ENCODE measurements at places on chromosomes 3 and 15.

- no peak for DNase-seq
Measured at GRCh38 chr3:123841476-123842238, 42.5 kb downstream of the MYLK start.

DNA sequence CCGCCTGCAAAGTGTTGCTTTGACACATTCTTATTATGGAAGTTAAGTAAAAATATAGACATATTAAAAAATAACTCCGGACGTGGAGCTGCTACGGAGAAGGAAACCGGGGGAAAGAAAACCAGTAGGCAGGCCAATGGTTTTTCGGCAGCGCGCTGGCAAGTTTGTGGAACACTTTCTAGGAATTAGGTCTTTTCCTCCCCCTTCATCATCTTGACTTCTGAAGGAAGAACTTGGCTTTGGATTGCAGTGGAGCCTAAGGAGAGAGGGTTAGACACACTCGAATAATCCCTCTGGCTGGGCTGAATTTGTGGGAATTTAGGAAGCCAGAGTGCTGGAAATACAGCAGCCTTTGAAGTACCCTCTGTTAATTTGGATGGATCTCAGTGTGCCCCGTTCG is 317 bp downstream of the ROBO2 start:
- DNase-seq: no peak

GRCh38 chr3:14719006-14719405 is 44.1 kb downstream of the C3orf20 start:
- no peak for DNase-seq

- DNase-seq: no peak
Measured at GRCh38 chr15:41331833-41332193, 578 bp downstream of the OIP5 start.

DNA sequence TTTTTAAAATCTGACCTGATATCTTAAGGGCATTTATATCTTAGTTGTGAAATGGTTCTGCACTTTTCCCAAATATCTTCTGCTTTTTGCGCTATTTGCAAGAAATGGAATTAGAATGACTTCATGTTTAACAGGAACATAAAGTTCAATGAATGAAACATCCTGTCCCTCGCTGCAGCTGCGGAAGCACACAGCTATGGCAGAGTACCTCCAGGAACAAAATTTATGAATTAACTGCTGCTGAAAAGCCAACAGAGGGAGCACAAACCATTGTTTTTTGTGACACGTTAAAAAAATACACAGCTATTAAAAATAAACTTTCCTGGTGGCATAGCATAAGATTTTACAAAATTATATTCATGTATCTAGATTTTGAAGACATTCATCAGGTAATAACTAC is 404.4 kb upstream of the MDFIC2 start:
- no peak for DNase-seq

- no peak for DNase-seq
Measured at GRCh38 chr3:193894121-193894863, 241.7 kb upstream of the HES1 start.

- no peak for DNase-seq
Measured at GRCh38 chr3:8524249-8524648, 22.6 kb downstream of the LMCD1 start.

GRCh38 chr3:180246688-180247195 is 210.0 kb upstream of the PEX5L start:
- DNase-seq: no peak

DNA sequence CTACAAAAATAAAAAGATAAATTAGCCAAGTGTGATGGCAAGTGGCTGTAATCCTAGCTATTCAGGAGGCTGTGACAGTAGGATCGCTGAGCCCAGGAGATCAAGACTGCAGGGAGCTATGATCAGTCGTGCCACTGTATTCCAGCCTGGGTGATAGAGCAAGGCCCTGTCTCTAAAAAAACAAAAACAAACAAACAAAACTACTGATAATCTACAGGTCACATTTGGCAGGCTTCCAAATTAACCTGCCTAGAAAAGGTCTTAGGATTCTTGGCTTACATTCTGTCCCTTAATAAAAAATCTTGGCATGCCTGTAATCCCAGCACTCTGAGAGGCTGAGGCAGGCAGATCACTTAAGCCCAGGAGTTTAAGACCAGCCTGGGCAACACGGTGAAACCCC is 33.4 kb upstream of the SETD2 start:
- no peak for DNase-seq

DNA sequence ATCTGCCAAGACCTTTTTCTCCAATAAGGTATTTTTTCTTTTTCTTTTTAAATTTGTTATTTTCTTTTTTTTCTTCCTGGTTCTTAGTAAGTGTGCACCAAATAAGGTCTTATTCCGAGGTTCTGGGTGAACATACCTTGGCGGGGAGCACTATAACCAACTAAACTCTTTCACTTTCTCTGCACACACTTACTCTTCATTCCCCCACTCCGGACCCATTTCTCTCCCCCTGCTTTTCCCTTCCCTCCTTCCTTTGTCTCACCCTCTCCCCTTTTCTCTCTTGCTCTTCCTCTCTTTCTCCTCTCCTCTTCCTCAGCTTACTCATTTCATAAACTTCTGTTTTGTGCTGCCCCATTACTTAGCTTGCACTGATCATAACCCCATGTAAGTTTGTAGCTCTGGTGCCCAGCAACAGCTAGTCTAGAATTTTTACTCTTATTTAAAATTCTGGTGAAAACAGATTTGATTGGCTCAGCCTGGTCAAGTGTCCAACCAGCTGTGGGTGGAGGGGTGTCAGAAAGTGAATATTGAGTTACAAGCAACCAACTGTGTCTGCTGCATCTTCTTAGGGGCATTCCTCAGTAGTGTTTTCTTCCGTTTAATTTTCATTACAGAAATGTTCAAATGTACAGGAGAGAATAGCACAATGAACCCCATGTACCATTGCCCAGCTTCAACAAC is 297.5 kb downstream of the SHQ1 start:
- no peak for DNase-seq

DNA sequence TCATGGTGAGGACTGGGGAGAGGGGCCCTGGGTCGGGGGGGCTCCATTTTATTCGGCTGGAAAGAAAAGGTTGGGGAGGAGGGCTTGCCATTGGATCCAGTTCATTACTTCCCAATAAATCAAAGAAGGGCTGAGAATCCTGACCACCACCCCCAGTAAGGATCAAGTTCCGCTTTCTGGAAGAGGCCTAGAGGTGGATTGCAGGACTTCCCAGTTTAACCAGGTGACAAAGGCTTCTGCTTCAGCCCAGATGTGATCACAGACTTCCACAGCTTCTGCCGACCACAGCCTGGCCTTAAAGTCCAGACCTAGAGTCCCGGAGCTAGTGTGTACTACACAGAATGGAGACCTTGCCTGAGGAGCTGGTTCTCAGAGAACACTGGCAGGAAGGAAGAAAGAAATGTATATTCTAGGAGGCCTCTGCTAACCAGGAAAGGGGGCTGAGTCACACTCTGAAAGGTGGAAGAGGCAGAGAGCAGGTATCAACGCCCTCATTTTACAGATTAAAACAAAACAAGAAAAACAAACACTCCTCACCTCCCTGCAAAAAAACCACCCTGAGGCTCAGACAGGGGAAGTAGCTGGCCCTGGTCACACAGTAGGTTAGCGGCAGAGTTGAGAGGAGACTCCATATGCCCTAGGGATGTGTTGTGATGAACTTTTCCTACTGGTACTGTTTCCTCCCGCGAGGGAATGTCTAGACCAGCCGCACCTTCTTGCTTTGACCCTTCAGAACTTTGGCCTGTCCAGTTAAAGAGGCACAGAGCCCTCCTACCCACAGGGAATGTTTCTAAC is 1.1 kb upstream of the CEMIP start:
- no peak for DNase-seq

DNA sequence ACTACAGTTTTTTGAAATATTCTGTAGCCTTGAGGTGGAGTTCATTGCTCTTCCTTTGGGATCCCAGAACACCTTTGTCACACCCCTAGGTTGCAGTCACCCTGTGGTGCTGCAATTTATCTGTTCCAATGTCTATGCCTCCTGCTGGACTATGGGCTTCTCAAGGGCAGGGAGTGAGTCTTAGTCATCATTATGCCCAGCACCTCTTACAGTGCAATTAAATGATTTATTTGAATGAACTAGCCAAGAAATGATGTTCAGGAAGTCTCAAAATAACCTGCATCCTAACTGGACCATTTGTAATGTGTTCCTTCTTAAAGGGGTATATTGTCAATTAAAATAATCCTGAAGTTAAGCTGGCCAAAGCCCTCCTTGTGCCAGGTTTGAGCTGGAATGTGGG is 28.5 kb downstream of the SHC4 start:
- DNase-seq: no peak
